T-helper 9 cell (primary cell): ENCODE measurements at places on chromosomes 16 and 17.
A peak's percentile ranks its signal among the peaks of the same experiment; 100 is the strongest.

- no peak for DNase-seq
Measured at GRCh38 chr17:56125830-56126819, 27.1 kb upstream of the ANKFN1 start.

GRCh38 chr16:53094013-53094630, 39.3 kb downstream of the CHD9 start:
- peak; percentile 26 for DNase-seq

GRCh38 chr17:46028981-46029565, 30.0 kb downstream of the STH start:
- no peak for DNase-seq

- peak; percentile 79 for DNase-seq
Measured at GRCh38 chr17:73192894-73193701, at the start of gene COG1. COG1 (plus strand) TSS chr17:73193055; CDS start chr17:73193070, 15 bp downstream.

GRCh38 chr16:53093162-53093744, 38.5 kb downstream of the CHD9 start:
- DNase-seq, result no peak

GRCh38 chr17:65711671-65712276, 150.3 kb upstream of the AXIN2 start:
- no peak for DNase-seq

GRCh38 chr16:17366299-17366961, 104.3 kb downstream of the XYLT1 start:
- no peak for DNase-seq

GRCh38 chr16:30335598-30336474, 19.3 kb downstream of the CD2BP2 start:
- no peak for DNase-seq

GRCh38 chr17:67574658-67575293, 143.0 kb upstream of the NOL11 start:
- DNase-seq, result no peak

DNA sequence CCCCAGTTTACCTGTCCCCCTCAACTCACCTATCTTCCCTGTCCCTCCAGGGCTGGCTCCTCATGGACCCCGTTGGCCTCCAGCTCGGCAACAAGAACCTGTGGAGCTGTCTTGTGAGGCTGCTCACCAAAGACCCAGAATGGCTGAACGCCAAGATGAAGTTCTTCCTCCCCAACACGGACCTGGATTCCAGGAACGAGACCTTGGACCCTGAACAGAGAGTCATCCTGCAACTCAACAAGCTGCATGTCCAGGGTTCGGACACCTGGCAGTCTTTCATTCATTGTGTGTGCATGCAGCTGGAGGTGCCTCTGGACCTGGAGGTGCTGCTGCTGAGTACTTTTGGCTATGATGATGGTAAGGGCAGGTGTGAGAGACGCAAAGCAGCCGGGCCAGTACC, 31.3 kb downstream of the NLRC5 start:
- DNase-seq, result no peak

- peak; percentile 88 for DNase-seq
Measured at GRCh38 chr16:714558-715476, at the start of gene METRN. METRN (plus strand) TSS chr16:715118; CDS start chr16:715290, 172 bp downstream.

- no peak for DNase-seq
Measured at GRCh38 chr17:21277332-21277731, 7.2 kb upstream of the MAP2K3 start.
